Karpas-422 (cell line): ENCODE measurements at places on chromosomes 7 and 10. TPM values are rescaled to one million over a fixed set of nuclear protein-coding genes. Genes with fewer than 3 reads are reported as not detected.

Gene GATAD1
- 36.3 and 36.6 TPM in 2 replicates for total RNA-seq

DNA sequence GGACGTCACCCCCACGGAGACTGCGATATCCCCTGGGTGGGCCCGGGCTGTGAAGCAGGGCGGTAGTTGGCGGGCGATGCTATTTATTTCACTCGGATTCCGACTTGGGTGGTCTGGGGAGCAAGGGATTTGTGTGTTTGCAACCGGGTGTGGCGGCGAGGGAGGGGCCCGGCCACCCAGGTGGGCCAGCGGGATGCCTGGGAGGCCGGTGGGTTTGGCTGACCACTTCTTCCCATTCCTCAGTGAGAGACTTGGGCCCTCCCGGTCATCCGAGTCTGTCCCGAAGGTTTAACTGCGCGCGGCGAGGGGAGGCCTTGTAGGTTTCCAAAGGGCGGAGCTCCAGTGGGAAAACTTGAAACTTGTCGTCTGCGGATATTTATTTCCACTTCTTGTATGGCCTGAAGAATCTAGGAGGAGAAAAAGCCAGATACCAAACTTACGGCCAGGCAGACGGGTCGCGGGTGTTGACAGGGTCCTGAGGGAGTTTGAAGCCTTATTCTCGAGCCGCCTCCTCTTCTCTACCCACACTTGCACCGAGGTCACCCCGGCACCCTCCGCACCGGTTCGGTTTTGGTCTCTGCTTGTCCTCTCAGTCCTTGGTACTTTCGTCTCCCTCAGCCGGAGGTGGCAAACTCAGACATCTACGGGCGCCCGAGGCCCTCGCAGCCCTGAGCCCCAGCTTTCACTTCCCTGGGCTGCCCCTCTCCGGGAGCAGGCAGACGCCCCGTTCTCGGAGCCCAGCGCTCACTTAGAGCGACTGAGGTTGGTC is 17.9 kb downstream of the ZNF316 start:
- H3K4me1 ChIP-seq, result no peaks in the 10 kb centered on the region
- H3K36me3 ChIP-seq, result peaks cover 6% of the 10 kb centered on the region; the same call in 1 of the 2 replicates
- DNase-seq, result no peak
- no peak overlapping the region for H3K27ac ChIP-seq
- no peaks in the 10 kb centered on the region for H3K27me3 ChIP-seq
- H3K4me3 ChIP-seq, result no peak overlapping the region

DNA sequence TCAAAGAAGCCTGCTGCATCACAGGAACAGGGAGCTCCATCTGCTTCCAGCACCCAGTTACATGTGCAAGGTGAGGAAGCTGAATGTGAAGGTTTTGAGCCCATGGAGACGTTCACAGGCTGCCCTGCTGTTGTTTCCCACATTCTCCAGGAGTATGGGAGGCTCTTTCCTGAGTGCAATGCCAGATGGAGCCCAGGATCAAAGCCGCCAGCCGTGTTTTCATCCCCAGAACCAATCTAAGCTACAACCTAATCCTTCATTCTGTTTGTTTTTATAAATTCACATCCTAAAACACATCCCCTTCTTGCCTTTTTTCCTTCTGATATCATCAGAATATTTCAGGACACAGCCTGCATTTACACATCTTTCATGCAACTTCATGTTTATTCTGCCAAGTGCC is 98.9 kb upstream of the PRR15 start:
- DNase-seq, result no peak
- H3K36me3 ChIP-seq, result no peaks in the 10 kb centered on the region
- H3K4me3 ChIP-seq, result no peak overlapping the region
- H3K4me1 ChIP-seq, result no peaks in the 10 kb centered on the region

GRCh38 chr7:33446551-33446950 is 317.2 kb downstream of the BBS9 start:
- H3K4me1 ChIP-seq, result no peaks in the 10 kb centered on the region
- no peak for DNase-seq
- H3K27ac ChIP-seq, result no peak overlapping the region
- no peak overlapping the region for H3K4me3 ChIP-seq

GRCh38 chr10:124003481-124003870 is 89.9 kb downstream of the CHST15 start:
- no peaks in the 10 kb centered on the region for H3K27me3 ChIP-seq
- no peaks in the 10 kb centered on the region for H3K36me3 ChIP-seq
- H3K4me3 ChIP-seq, result no peak overlapping the region
- no peaks in the 10 kb centered on the region for H3K4me1 ChIP-seq
